Hematopoietic multipotent progenitor cell (in vitro differentiated cells): ENCODE measurements at places on chromosomes 3 and 15.

- DNase-seq, result no peak
Observed at GRCh38 chr3:170815340-170815739, 54.7 kb downstream of the RPL22L1 start.

- DNase-seq, result no peak
Observed at GRCh38 chr3:71511037-71511436, 72.5 kb downstream of the FOXP1 start.

DNA sequence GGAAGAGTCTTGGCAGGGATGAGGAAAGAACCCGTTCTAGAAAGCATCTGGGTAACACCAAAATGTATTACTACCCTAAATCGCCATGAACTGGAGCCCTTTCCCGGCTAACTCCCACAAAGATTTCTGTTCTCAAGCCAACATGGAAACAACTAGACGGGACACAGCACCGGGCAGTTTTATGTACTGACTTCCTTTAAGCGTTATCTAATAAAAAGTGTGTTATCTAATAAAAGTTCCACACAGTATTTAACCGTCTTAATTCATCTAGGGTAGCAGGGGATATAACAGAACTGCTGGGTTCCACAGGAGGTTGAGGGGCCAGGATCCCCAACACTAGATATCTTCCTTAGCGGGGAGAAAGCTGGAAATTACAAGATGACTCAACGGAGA lies 347 bp upstream of the C3orf62 start:
- DNase-seq, result no peak

DNA sequence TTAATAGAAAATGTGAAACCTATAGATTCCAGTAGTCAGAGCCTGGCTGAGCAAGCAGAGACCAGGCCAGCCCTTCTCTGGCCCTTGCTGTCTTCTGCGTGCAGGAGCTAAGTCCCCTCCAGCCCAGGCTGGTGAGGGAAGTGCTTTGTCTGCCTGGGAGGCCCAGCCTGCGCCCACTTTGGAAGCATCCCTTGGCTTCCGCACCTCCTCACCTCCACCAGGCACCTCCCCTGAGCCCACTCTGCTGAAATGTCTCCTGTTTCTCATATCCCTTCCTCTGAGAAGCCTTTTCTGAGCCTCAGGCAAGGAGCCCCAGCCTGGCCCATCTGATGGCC lies 45.3 kb downstream of the ALDH1L1 start:
- DNase-seq, result no peak

GRCh38 chr3:12970684-12971083 lies 102.5 kb downstream of the IQSEC1 start:
- DNase-seq, result no peak

GRCh38 chr3:113575206-113575605 lies 42.9 kb downstream of the SIDT1 start:
- no peak for DNase-seq

DNA sequence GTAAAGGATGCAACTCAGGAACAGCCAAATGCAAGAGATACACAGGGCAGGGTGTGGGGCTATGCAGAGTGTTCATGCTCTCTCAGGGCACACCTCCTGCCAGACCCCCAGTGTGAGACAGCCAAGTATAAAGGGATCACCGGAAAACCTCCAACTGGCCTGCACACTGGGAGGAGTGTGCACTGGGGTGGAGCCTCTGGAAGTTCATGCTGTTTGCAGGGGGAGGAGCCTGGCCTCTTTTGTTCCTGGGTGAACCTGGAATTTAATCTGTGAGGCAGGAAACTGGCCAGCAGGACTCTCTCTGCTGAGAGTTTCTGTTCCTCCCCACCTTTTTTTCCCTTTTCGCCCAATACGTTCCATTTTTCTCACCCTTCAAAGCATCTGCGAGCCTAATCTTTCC lies 204.1 kb downstream of the WNT5A start:
- no peak for DNase-seq

DNA sequence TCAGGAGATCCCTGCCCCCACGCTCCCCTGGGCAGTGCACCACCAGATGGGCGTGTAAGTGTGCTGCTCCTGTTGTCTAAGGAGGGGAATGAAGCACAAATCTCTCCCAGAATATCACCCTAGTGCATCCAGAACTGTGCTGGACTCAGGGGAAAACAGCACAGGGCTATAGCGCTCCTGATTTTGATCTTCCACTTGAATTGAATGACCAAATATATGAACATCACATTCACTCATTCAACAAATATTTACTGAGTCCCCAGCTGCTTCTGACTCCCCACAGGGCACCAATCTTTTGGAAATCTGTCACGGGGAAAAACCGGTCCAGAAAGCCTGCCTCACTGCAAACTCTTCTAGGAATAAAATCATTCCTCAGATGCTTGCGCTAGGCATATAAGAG lies 2.4 kb downstream of the CPLX3 start:
- no peak for DNase-seq
